Esophagus squamous epithelium (tissue), 5 donors: ENCODE measurements at places on chromosomes 2 and 18.

DNA sequence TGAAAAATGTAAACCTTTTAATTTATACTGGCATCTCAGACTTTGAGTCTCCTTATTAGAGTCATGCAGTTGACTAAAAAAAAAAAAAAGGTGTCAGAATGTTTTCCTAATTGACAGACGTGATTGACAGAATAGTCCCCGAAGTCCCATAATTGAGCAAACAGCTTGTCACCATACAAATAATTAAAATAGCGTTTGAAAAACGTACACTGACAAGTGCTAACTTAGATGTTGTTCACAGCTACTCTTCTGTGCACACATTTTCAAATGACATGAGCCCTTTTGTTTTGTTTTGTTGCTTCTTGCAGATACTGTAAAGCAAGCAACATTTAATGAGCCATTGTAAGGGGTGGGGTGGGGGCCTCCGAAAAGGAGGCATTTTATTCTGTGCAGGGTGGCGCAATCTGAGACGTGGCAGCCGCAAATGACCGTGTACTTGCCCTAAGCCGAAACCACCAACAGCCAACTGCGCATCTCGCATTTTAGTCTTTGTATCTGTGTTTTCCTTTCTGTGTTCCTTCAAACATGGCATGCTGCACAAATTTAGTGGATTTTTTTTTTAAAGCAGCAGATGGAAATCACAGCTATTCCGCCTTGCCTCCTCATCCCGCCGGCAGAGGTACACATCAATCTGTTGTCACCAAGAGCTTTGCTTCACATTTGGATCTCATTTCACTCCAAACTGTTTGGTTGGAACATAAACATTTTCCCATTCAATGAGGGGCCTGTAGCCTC lies 52.4 kb downstream of the LPIN1 start:
- DNase-seq: no peak

DNA sequence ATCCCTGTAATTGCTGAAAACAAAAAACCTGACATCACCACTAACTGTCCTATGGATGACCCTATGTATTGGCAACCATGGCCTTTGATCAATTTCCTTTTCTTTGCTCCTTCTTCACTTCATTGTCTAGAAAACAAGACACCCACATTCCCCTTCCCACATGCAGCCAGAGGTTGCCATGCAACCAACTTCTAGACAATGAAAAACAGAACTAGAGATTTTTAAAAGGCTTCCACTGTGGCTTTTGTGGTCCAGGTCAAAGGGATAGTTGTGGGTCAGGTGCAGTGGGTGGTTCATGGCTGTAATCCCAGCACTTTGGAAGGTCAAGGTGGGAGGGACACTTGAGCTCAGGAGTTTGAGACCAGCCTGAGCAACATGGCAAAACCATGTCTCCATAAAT lies 139.3 kb upstream of the DOK6 start:
- DNase-seq: no peak

- DNase-seq: no peak
These were observed 48.5 kb downstream of the TPO start for GRCh38 chr2:1461507-1462390.

DNA sequence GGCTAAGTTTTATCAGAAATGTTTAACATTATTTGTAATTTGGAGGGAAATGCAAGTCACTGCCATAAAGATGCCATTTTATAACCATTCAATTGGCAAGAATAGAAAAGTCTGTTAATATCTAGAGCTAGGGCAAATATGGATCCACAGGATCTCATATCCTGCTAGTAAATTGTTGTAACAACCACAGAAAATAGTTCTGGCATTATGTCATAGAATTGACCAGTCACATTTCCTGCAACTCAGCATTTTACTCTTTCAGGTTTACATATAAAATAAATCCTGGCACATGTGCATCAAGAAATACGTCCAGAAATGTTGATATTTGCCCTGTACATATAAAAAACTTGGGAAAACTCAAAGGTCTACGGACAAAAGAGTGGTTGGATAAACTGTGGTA lies 32.9 kb downstream of the OSBPL6 start:
- DNase-seq: no peak

DNA sequence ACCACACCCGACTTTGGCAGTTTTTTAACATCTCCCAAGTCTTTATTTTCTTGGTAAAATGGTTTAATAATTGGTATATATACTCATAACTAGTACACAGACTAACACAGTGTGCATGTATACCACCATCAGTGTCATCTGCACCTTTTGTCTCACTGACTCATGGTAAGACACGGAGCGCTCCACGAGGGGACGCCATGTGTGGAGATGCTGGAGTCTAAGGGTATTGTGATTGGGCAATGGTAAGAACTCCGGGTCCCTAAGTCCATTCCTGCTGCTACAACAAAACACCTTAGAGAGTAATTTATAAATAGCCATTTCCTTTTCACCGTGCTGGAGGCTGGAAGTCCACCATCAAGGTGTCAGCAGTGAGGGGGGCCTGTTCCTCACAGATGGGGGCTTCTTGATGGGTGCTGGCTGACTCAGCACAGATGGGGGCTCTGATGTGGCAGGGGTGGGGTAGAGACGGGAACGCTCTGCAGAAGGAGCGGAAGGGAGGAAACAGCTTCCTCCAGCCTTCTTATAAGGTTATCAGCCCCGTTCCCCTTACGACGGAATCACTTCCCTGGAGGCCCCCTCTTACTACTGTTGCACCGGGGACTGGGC lies 42.0 kb upstream of the EDAR start:
- DNase-seq: no peak

GRCh38 chr2:5725794-5726463 lies 33.7 kb downstream of the SOX11 start:
- no peak for DNase-seq

DNA sequence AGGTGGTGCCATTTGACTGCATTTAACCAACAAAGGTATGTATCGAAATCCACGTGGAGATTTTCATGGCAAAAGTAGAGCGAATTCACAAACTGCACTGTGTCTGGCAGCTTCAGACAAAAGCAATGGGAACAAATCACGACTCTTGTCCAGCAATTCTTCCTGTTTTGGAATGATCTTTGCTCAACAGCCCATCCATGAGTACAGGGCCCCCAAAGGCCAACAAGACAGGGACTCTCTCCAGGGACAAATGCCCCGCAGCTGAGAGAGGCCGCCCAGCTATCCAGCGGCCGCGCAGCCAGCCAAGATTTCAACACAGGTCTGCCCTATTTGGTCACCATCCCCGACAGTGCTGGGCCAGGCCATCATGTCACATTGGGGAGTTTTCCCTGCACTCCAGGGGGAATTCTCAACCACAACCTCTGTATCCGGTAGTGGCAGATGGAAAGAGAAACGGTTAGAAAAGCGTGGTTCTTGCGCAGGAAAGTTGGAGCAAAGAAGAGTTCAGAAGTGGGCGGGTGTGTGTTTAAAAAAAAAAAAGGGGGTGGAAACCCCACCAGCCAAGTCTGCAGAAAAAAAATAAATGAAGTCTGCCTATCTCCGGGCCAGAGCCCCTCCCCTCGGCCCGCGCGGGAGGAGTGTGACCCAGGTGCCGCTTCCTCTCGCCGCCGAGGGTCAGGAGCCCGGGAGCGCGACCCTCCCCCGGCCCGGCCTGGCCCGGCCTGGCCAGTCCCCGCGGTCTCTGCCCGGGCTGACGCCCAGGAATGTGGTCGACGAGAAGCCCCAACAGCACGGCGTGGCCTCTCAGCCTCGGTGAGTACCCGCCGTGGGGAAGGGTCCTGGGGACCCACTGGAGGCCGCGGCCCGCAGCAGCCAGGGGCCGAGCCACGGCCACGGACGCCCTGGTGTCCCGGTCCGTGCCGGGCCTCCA lies at the start of gene GYPC:
GYPC (plus strand) TSS at position 659 of the 931 bp plus-strand sequence; CDS start at position 765, 106 bp downstream.
- DNase-seq: no peak

DNA sequence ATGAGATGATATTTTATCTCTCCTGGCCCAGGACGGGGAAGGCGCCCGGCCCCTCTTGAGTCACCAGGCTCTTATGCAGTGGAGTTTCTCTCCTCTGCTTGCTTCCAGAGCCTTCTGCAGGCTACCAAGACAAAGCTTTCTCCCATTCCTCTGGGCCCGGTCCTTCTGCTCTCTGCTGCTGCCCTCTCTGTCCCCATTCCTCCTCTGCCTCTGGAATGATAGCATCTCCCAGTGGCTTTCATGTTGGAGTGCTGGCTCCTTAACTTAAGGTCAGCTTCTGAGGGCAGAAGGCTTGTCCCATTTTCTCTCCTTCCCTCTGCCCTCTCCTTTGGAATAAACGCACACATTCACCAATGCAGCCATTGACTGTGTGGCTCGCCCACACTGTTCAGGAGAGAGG lies 86.2 kb downstream of the SDC1 start:
- no peak for DNase-seq
